ENCODE measurements at places on chromosomes 2 and 18.

GRCh38 chr18:41881285-41881684, 73.7 kb upstream of the PIK3C3 start:
- DNase-seq, result peak; percentile 55

GRCh38 chr2:123816203-123816602, 208.9 kb upstream of the CNTNAP5 start:
- no peak for DNase-seq

DNA sequence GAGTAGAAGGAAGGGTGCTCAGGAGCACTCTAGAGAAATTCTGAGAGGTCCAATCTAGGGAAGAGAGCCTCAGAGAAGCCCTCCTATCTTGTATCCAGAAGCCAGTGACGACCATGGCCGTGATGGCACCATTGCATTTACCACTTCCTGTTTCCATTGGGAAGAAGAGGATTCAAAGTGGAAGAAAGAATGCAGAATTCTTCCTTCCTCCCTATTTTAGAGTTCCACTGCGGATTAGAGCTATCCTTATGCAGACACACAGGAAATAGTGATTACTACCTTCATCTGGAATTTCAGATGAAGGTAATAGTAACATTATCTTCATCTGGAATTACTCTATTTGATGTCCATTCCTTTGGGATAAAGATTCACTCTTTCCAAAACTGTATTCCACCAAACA, 45.6 kb upstream of the PCBP1 start:
- peak; percentile 69 for DNase-seq

DNA sequence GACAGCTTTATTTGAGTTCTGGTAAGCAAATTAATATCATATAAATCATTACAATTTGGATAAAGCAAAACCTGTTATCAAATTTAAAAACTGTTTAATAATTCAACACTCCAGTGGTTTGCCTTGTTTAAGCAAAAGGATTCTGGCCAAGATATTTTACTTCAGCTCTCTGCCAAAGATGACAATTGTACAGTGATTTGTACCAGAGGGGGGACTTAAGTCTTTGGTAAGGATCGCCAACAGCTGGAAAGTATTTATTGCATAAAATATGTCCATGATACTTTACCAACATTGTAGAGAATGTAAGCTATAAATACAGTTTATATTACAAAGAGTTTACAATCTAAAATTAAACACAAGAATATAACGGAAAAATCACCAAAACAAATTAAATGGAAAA, 13.8 kb downstream of the PREPL start:
- DNase-seq, result no peak

DNA sequence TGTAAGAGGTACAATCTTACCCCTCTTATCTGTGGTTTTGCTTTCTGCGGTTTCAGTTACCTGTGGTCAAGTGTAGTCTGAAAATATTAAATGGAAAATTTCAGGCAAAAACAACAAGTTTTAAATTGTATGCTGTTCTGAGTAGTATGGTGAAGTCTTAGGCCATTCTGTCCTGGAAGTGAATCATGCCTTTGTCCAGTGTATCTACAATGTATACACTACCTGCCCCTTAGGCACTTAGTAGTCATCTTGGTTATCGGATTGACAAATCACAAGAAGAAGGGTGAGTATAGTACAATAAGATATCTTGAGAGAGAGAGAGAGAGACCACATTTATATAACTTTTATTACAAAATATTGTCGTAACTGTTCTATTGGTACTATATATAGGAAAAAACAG, 43.5 kb downstream of the RAB3GAP1 start:
- DNase-seq, result no peak

- no peak for DNase-seq
Observed at GRCh38 chr18:9263264-9263663, 71.3 kb upstream of the TWSG1 start.

- no peak for DNase-seq
Observed at GRCh38 chr2:45822272-45822630, 170.8 kb downstream of the PRKCE start.

DNA sequence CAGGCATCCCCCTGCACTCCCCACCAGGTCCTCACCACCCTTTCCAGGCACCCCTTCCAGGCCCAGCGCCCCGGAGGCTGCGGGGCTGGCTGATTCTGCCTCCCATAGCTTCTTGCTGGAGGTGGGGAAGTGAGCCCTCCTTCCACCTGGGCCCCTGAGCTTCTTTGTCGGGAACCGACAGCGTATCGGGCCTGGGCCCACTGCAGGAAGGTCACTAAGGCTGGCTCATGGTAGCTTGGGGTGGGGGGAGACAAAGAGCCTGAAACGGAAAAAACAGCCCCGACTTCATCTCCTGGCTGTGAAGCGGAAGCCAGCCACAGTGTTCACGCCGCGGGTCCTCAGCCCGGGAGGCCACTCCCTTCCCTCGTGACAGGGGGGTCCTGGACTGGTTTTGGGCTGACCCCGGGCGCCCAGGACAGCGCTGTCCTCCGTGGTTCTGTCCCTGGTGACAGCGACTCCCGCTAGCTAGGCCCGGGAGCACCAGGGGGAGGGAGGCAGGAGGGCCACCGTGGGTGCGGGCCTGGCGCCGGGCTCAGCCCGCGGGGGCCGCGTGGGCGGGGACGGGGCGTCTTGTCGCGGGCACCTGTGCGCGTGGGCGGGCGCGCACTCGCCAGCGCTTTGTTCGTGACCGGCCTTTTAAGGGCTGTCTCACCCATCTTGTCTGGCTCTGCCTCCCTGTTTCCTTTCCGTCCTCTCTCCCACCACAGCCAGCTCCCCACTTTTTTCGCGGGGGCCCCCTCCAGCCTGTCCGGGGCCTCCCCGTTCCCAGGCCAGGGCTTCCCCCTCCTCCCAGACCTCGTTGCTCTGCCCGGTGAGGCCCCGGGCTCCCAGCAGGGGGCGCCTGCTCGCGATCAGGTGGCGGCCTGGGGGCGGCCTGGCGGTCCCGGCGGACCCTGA, 64.9 kb downstream of the DNMT3A start:
- DNase-seq, result peak; percentile 27

- DNase-seq, result no peak
Observed at GRCh38 chr2:96485350-96485749, 19.8 kb downstream of the NEURL3 start.

- DNase-seq, result no peak
Observed at GRCh38 chr2:86675104-86675503, 45.0 kb upstream of the RMND5A start.

GRCh38 chr18:42230636-42231035, 275.6 kb downstream of the PIK3C3 start:
- DNase-seq, result no peak

- DNase-seq, result peak; percentile 13
Observed at GRCh38 chr2:152344579-152345195, 9.7 kb downstream of the FMNL2 start.

GRCh38 chr18:12290086-12290485, 18.0 kb upstream of the TUBB6 start:
- no peak for DNase-seq

DNA sequence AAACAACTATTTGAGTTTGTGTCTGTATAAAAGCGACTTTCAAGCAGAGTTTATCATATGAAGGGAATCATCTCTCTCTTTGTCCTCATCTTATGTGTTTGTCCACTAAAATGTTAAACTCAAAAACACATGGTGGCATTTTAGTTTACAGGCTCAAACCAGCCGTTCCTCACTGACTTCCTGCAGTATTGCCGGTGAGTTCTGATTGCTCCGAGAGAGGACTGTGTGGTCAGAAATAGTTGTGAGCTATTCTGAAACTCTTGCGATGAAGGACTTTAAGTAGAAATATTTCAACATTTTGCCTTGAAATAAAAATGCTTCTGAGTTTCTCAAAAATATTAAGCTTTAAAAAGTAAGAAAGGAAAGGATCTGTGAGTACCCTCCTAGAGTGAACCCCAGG, 163.2 kb upstream of the CAVIN2 start:
- peak; percentile 24 for DNase-seq

GRCh38 chr2:146661473-146662096, 1183.2 kb upstream of the ACVR2A start:
- DNase-seq, result peak; percentile 54

DNA sequence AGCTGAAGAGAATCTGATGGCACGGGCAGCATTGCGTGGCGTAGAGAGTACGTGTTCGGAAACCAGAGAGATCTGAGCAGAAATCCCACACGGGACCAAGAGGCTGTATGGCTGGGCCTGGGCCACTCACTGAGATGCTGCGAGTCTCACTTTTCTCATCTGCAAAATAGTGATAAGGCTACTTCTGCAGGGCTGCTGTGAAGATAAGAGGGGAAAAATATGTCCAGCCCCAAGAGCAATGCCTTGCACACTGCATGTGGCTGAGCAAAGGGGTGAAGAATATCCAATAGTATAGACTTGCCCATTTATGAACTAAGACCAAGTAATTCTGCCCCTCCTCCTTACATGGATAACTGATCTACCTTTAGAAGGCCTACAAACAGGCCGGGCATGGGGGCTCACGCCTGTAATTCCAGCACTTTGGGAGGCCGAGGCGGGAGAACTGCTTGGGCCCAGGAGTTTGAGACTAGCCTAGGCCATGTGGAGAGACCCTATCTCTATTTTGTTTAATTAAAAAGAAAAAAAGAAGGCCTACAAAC, 3.1 kb downstream of the FECH start:
- DNase-seq, result no peak

DNA sequence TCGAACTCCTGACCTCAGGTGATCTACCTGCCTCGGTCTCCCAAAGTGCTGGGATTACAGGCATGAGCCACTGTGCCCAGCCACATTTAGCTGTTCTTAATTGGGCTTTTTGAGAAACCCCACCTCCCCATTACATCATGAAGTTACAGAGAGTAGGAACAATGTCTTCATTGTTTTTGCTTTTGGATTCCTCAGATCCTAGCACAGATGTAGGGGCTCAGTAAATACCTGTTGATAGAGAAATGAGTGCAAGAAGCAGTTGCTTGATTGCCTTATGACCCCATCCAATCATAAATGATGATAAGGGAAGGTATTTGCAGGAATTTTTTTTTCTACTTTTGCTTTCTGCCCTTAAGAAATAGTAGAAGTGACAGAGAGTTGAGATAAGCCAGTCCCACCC, 25.4 kb downstream of the GREB1L start:
- DNase-seq, result no peak

- DNase-seq, result no peak
Observed at GRCh38 chr2:156476021-156476849, 40.1 kb downstream of the GPD2 start.

DNA sequence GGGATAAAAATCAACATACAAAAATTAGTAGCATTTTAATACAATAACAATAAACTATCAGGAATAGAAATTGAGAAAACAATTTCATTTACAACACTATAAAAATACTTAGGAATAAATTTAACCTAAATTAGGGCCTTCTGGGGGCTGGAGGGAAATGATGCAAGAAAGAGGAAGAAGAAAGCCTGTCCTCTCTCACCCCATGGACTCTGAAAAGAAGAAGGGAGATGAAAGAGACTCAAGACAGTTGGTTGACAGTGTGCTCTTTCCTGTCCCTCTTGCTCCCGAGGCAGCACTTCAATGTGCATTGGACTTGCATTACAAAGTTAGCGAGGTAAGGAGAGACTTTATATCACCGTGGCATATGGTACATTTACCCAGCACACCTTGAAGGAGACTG, 88.5 kb downstream of the VAPA start:
- no peak for DNase-seq

DNA sequence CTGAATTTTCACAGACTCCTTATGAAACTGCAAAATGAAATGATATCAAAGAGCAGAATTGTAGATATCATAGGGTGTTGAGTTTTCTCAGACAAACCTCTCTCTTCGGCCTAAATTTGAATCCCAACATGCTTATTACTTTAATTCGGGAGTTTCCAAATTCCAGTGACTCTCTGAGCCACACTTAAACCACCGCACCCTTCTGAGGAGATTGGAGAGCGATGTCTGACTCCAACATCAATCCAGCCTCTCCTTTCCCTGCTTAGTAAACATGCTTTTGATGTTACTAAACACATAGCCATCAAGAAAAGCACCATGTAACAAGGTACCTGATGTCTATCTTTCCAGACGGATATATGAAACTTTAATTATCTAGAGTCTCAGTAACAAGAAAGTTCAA, 103.1 kb upstream of the ARHGAP28 start:
- DNase-seq, result no peak

DNA sequence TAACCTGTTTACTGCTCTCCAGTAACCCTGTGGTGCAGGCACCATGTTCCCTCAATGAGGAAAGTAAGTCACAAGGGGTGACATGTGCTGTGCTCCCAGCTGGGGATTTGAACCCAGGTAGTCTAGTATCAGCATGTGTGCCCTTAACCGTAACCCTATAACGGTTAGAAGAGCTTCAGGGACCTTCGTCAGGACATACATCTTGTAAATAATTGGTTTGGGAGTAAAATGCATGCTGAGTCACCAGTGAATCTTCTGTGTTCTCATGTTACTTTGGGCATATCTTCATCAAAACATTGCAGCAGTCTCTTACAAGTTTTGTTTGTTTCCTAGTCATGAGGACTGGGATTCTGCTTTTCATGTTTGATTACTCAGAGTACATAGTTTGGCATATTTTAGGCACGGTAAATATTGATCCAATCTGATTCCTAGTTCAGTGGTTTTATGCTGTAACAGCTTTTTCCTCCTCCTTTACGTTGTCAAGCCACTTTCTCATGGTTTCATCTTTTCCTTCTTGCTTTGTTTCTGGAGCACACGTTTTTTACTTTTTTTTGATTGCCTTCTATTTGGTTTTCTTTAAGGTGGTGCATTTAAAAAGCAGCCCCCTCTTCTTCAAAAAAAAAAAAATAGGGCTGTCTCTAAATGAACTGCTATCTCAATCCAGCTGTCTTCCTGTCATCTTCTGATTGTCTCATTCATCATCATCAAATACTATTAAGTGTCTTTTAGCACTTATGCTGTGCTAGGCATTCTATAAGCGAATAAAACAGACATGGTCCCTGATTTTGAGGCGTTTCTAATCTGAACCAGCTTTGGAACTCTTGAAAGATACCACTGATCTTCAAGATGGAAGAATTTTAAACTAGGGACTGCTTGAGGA, 50.4 kb downstream of the CLIP4 start:
- DNase-seq, result peak; percentile 74

GRCh38 chr2:205752296-205752820, 70.1 kb downstream of the NRP2 start:
- DNase-seq, result no peak

DNA sequence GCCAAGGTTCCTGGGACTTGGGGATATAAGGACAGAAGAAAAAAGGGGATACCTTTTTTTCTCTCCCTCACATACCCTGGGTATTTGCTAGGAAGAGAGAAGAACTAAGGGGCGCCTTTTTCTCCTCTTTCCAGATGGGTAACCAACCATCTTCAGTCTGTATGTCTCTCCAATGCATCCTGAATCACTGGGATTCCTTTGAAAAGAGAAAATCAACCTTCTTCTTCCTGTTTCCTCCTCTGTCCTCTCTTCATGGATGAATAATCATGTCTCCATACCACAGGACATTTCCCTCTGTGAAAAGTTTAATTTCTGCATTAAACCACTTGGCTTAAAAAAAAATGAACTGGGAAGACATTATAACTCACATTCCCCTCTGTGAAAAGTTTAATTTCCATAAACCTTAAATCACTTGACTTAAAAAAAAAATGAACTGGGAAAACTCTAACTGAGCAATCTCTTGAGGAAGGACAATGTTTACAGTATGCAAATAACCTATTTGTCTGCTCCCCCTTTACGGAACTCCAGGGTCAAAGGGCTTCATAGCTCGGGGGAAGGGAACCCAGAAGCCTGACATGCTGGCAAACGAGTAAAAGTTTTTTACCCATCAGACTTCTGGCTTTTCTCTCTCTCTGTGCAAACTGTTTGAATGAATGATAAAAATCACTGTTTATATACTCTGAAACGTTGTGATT, 56.7 kb upstream of the FAM98A start:
- DNase-seq, result no peak

GRCh38 chr2:235183786-235184185, 232.0 kb downstream of the SH3BP4 start:
- peak; percentile 31 for DNase-seq
